ENCODE measurements at places on chromosomes 2 and 18.
A peak's percentile ranks its signal among the peaks of the same experiment; 100 is the strongest.

GRCh38 chr2:25293958-25294562 is 47.7 kb downstream of the DNMT3A start:
- DNase-seq = no peak

DNA sequence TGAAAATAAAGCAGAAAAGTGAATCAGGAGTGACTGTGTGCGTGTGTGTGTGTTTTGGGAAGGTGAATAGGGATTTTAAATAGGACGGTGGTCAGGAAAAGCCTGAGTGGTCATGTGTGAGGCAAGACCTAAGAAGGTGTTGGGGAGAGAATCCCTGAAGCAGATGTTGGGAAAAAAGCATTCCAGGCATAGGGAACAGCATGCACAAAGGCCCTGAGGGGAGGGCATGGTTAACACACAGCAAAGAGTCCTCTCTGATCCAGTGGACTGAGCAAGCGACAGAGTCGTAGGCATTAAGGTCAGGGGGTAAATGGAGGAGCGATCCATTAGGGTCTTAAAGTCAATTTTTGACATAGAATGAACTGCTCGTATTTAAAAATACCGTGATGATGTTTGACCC is 34.0 kb upstream of the OTOS start:
- no peak for DNase-seq

GRCh38 chr2:24478243-24478642 is 12.8 kb upstream of the NCOA1 start:
- DNase-seq = no peak

DNA sequence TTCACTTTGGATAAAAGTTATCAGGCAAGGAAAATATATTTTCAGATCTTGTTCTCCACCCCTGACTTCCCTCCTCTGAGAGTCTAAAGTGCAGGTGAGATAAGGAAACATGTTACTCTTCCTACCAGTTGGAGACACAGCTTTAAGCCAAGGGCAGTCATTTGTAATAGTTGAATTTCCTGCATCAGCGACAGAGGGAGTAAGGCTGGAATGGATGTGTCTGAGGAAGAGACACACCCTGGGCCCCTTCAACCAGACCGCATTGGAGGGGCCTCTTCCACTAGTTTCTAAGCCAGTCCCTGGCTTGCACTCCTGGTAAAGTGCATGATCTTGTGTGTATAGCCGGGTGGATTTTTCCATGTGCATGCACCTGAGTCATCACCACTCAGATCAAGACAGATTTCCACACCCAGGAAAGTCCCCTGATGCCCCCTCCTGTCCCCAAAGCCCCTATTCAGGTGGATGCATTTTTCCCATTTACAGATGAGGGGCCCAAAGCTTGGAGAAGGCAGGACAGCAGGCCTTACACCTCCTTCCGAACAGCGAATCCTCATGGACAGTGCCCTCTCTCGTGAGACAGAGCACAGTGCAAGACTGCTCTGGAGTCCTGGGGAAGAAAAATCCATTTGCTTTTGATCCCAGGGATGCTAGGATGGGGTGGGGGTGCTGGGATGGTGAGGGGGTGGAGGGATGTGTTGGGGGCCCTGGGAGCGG is 66.7 kb upstream of the SH3RF3 start:
- DNase-seq = no peak

- no peak for DNase-seq
These were observed 50.8 kb downstream of the G6PC2 start for GRCh38 chr2:168951871-168952270.

DNA sequence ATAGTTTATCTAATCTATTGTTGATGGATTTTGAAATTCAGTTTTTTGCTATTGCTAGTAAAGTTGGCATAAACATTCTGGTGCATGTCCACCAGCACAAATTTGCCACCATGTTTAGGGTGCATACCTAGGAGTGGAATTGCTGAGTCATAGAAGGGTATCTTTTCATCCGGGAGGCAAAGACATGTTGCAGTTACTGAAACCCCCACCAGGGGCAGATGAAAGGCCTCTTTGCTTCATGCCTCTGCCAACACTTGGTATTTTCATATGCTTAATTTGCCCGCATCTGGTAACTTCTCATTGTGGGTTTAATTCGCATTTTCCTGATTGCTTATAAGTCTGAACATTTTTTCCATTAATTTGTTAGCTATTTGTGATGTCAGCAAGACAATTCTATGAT is 8.2 kb downstream of the DCC start:
- DNase-seq = no peak

- DNase-seq = peak; percentile 91
These were observed 45.6 kb downstream of the MEX3C start for GRCh38 chr18:51151568-51152511.

- DNase-seq = no peak
These were observed 82.2 kb upstream of the GPC1 start for GRCh38 chr2:240353086-240353798.

DNA sequence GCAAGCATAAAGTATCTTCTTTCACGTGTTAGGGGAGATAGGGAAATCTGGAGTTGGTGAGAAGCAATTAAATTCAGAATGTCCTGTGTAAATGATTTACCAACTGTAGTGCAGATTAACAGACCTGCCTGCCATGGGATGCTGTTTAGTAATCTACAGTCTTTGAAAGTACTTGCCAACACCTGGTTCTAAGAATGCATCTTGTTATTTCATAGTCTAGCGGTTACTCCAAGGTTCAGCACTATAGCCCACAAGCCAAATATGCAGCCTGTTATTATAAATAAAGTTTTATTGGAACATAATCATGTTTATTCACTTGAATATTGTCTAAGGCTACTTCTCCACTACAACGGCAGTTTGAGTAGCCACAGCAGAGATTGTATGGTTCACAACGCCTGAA is 100.8 kb downstream of the OSBPL6 start:
- DNase-seq = no peak

DNA sequence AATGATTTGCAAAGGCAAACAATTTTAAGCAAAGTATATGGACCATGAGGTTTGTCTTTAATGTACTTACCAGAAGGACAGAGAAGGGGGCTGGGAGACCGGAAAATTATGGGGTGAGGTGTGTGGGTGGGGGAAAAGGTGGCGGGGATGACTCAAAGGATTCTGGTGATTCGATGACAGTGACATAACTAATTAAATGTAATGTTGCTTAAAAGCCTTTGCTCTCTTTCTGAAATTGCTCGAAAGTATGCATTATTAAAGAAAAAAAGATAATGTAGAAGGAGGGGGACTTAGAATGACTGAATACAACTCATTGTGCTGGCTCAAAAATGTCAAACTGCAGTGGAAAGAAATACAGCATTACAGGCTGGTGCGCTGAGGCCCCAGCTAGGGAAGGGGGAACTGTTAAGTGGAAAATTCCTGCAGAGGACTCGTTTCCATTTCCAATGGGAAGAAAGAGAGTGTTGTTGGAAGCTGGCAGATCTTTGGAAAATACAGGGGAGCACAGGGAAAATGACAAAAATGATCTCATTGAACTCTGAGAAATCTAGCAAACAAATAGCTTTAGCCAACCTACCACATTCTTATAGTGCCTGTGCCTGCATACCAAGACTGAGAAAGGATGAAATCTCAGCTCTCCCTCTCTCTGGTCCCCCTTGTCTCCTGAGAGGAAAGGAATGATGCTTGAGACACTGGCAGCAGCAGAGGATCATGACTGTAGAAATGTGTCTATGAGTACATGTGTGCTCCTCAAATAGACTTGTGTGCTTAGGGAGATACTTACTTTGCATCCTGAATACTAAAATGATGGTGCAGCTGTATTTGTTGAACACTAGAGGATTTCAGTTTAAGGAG is 632.4 kb downstream of the NYAP2 start:
- DNase-seq = no peak

- no peak for DNase-seq
These were observed 1603.8 kb upstream of the ZEB2 start for GRCh38 chr2:146123714-146124113.

- DNase-seq = peak; percentile 26
These were observed 27.3 kb upstream of the MAL start for GRCh38 chr2:94997981-94998930.

- DNase-seq = no peak
These were observed 70.6 kb downstream of the B3GNT2 start for GRCh38 chr2:62266433-62267038.

DNA sequence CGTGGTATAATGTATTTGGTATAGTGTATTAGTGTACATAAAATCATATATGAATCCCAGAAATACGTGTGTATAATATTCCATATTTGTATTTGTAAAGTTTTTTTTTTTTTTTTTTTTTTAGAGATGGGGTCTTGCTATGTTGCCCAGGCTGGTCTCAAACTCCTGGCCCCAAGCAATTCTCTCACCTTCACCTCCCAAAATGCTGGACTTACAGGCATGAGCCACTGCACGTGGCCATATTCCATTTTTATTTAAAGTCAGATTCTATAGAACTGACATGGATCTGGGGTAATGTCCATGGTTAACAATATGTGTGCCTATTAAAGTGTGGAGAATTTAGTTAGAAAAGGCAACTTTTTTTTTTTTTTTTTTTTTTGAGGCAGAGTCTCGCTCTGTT is 71.5 kb downstream of the ANTXR1 start:
- no peak for DNase-seq

DNA sequence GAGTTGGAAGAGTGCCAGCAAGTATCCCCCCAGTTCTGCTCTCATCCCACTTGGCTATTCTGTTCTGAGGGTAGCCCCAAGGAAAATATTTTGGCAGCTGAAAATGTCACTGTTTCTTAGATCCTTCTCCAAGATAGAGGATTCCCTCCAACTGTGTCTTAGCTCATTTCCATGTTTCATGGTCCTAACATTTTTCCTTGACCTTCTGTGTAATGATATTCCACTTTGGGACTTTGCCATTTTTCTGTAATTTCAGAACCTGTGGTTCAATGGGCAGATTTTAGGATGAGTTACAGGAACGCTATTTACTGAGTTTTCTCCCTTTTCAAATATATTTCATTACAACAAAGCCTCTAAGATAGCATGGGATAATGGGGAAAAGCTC is 34.7 kb downstream of the NHEJ1 start:
- DNase-seq = no peak

DNA sequence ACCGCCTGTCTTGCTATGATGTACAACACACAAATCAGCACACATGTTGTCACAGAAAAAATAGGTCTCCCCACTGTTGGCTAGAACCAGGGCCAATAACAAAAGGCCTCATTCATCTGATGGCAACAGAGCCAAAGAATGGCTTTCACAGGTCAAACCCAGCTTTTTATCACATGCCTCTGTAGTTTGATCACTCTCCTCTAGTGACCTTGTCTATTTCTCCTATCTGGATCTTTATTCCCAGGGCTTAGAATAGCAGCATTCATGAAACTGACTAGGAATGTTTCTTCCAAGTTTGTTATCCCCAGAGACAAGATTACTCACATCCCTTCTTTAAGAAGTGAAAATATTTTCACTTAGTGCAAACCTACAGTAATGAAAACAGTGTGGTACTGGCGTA is 285.8 kb upstream of the GYPC start:
- DNase-seq = no peak

GRCh38 chr2:96907115-96908041 is 37.5 kb upstream of the SEMA4C start:
- DNase-seq = no peak

DNA sequence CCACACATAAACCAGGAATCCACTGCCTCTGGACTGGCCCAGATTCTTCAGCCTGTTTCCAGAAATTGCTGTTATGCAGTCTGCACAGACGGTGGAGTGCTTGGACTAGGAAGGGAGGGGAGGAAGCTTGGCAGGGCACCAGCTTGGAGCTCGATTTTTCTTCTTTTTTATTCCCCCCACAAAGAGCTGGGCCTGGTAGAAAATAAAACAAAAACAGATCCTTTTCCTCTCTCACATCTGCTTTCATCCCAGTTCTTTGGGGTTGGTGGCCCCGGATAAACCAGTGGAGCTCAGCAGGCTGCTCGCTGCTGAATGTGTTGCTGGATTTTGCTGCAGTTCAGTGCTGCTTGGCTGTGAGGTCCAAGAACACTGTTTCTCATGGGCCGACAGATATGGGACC is 16.0 kb downstream of the LRRTM1 start:
- no peak for DNase-seq

DNA sequence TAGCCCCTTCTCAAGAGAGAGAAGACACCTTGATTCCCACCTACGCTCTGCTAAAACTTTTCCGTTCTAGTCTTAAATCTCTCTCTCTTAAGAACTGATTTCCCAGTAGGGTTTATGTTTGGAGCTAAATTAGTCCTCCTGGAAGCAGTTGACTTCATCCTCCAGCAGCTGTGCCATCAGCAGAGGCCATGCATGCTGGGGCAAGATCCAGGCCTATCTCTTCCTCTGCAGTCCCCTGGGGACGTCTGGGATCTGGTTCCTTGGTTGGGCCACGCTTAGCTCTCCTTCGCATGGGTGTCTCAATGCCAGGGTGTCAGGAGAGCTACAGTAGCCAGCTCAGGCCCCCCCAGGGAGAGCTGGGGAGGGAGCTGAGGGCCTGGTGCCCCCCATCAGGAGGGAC is 49.7 kb downstream of the HPCAL1 start:
- no peak for DNase-seq

- DNase-seq = peak; percentile 15
These were observed 1.5 kb upstream of the PRKAG3 start for GRCh38 chr2:218833023-218833609.

DNA sequence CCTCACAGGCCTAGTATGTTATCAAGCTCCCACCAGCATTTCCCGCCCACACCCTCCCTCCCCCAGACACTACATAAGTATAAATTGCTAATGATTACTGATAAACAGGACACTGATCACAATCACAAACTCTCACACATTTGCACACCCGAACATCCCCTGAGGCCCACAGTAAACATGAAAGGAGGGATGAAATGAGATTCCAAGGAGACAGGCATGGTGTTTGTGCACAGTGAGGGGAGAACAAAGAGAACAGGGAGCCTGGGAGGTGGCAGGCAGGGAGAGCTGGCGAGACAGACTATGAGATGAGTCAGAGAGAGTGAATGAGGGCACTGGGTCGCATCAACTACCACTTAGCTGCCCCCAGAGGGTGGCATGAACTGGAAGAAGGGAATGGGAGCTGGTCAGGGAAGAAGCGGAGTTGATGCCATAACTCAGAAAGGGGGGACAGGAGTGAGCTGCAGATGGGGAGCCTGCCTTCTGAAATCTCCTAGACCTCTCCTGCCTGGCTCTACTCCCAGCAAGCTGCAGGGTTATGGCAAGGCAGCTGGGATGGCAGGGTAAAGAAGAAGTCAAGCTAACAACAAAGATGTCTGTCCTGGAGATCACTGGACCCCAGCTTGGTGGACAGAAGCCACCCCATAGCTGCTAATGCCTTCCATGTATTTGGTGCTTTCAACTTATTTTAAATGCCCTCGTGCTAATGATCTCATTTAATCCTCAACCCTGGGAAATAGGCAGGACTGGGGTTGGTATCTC is 5.1 kb downstream of the KIF3C start:
- no peak for DNase-seq

GRCh38 chr2:11761259-11761658 is 14.8 kb downstream of the LPIN1 start:
- DNase-seq = no peak

GRCh38 chr2:203535784-203536585 is 884 bp upstream of the RAPH1 start:
- DNase-seq = no peak

DNA sequence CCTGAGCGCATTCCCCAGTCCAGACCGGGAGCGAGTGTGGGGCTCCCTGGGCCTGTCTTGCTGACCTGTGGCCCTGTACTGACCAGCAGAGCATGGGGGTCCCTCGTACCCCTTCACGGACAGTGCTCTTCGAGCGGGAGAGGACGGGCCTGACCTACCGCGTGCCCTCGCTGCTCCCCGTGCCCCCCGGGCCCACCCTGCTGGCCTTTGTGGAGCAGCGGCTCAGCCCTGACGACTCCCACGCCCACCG is 5.3 kb downstream of the NEU4 start:
- no peak for DNase-seq
